ENCODE measurements at places on chromosomes 16 and 17. TPM values are rescaled to one million over a fixed set of nuclear protein-coding genes. Genes with fewer than 3 reads are reported as not detected.

The SLC35G6 gene
- not detected for total RNA-seq

The DYNLRB2 gene
- not detected for total RNA-seq

The TBC1D3 gene
- total RNA-seq: not detected

The SCNN1G gene
- 0.13 TPM for total RNA-seq

The CCDC43 gene
- 29.1 TPM for total RNA-seq

The LGALS9B gene
- total RNA-seq: not detected

The COL1A1 gene
- 45.2 TPM for total RNA-seq

The BLTP2 gene
- 212 TPM for total RNA-seq

The ACSM2B gene
- total RNA-seq: not detected

The PRR11 gene
- total RNA-seq: 12.6 TPM

The CES1 gene
- 0.16 TPM for total RNA-seq

The SLC12A3 gene
- total RNA-seq: not detected

The KLHL10 gene
- under 0.01 TPM for total RNA-seq

The ZDHHC1 gene
- total RNA-seq: 2.8 TPM

The NCBP3 gene
- 30.8 TPM for total RNA-seq

The PRKCA gene
- 7.1 TPM for total RNA-seq

The NPIPB13 gene
- total RNA-seq: 6.2 TPM

The SOX15 gene
- total RNA-seq: 0.06 TPM

The KRT222 gene
- under 0.01 TPM for total RNA-seq

The CACNG3 gene
- total RNA-seq: not detected

The NOG gene
- 1.6 TPM for total RNA-seq

The TMC8 gene
- 0.16 TPM for total RNA-seq

The HAS3 gene
- 13.5 TPM for total RNA-seq

The ZNF764 gene
- 2.8 TPM for total RNA-seq

The KRTAP1-5 gene
- total RNA-seq: not detected

The CHP2 gene
- not detected for total RNA-seq

The AANAT gene
- not detected for total RNA-seq

The TNS4 gene
- total RNA-seq: not detected

The ZNF652 gene
- 5.5 TPM for total RNA-seq

The CA4 gene
- total RNA-seq: 1.0 TPM

The DOK4 gene
- total RNA-seq: 9.9 TPM

The DNAAF1 gene
- not detected for total RNA-seq

All from bladder microvascular endothelial cell (primary cell).